Stimulated activated CD8-positive, alpha-beta memory T cell treated with anti-CD3 and anti-CD28 coated beads, Interleukin-4, amount 100 ng/mL, for 1 hour (primary cell): ENCODE measurements at places on chromosomes 12 and 14.

DNA sequence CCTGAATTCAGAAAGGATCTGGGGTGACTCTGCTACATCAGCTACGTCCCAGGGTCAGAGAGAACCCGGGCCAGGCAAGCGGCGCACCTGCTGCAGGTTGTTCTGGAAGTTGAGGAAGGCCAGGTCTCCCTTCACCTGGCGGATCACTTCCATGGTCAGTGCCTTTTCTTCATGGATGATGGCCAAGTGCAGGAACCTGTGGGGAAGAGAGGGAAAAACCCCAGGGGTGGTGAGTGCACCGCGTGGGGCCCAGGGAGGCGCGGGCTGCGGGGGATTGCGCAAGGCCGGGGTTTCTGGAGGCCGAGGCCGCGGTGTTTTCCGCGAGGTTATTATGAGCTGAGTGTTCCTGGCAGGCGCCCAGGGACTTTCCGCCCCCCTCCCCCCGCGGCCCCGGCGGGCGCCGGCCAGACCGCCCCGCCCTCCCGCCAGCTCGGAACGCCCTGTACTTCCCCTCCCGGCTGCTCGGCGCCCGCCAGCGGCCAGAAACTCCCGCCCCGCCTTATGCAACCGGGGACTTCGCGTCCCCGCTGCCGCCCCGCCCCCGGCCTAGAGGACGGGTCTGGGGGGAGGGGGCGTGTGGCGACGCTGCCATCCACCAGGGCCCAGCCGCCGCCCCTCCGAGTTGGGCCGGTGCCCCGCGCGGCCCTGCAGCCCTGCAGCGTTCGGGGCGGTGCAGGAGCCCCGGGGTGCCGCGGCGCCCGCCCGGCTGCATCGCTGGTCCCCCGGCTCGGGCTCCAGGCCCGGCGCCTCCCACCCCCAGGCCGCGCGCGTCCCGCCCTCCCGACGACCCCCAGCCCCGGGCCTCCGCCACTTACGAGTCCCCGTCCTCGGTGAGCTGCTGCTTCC, 723 bp downstream of the NFKBIA start:
- DNase-seq, result peak; percentile 95

- DNase-seq, result no peak
These were observed 28.6 kb upstream of the CCDC91 start for GRCh38 chr12:28161697-28162096.

DNA sequence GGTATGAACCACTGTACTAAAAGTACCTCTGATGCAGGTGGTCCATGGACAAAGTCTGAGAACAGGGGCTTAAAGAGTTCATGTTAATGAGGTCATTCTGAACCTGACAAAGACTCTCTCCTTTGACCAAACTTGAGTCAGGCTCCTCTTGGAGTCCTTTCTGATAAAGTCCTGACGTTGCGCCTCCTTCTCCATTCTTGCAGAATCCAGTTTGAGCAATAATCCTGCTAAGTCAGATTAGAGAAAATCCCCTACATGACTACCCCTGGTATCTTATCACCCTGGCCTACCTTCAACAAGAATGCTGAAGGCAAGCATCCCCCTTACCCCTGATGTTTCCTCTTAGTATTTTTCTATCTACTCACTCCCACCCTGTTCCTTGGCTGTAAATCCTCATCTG, 46.0 kb upstream of the ISM2 start:
- DNase-seq, result no peak

- no peak for DNase-seq
These were observed 58.7 kb downstream of the WSCD2 start for GRCh38 chr12:108187831-108188230.

GRCh38 chr12:88546226-88546625, 34.0 kb downstream of the KITLG start:
- DNase-seq, result no peak

DNA sequence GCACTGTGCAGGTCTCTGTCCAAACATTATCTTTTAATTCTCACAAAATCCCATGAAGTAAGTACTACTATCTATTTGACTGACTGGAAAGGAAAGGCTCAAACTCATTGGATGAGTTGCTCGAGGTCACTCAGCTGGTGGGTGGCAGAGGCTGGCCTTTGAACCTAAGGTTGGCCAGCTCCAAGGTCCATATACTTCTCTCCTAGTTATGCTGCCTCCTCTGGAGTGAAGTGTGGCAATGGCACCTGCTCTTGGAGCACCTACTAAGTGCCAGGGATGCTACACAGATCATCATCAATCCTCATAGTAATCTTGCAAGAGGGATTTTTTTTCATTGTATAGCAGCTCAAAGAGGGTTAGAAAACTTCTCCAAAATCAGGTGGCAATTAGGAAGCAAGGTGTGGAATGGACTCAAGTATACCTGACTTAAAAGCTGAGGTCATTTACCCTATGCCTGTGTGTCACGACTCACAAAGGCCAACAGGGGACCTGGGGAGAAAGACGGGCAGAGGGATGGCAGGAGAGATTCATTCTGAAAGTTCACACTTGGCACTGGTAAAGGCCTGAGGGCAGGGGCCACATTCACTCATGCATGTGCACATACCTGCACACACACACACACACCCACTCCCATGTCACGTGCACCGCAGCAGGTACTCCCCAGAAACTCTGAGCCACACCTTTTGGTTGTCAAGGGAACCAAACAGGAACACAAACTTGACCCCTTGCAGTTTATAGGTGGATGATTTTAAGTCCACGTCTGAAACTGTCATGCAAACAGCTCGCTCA, 146.4 kb downstream of the FOXN3 start:
- no peak for DNase-seq

GRCh38 chr14:74514471-74514941, 20.9 kb downstream of the ISCA2 start:
- DNase-seq, result no peak

- no peak for DNase-seq
These were observed 35.4 kb downstream of the DMAC2L start for GRCh38 chr14:50347521-50347920.

- no peak for DNase-seq
These were observed 147.4 kb downstream of the BCL11B start for GRCh38 chr14:99124482-99125105.

DNA sequence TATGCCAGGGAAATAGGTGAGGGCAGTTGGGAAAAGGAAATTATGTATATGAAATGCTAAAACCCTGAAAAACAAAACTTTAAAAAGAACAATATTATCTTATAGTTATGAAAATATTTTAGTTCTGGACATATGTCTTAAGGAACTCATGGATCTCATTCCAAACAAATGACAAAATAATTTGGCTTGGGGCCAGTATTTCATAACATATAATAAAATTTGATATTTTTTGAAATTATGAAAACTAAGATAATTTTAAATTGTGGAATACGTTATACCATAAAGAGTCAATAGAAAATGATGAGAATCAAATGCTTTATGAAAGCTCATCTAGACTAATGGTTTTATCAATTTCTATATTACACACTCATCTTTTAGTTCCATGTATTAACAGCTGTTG, 173.8 kb upstream of the DCN start:
- no peak for DNase-seq

- DNase-seq, result no peak
These were observed 58.4 kb upstream of the DDX11 start for GRCh38 chr12:31015215-31015614.

GRCh38 chr12:111277570-111277969, 91.3 kb downstream of the PHETA1 start:
- no peak for DNase-seq

GRCh38 chr12:60231976-60232907, 636.4 kb downstream of the SLC16A7 start:
- DNase-seq, result no peak

- no peak for DNase-seq
These were observed 251.4 kb upstream of the ATP2B1 start for GRCh38 chr12:89960011-89960507.

DNA sequence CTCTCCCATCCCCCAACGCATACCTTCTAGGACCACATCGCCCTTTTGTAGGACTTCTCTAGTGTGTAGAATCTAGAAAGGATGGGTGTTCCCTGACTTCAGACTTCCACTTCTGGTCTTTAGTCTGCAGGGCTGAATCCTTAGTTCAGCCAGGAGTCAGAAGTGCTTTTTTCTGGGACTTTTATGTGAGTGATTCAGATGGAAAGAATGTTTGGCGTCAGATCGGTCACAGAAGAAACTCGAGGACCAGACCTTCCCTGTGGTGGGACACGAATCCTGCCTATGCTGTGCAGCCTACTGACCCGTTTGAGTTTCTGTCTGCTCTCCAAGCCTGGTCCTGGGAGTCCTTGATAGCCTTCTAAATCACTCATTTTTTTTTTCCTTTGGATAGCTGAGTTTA, 165.4 kb upstream of the SSTR1 start:
- DNase-seq, result no peak

DNA sequence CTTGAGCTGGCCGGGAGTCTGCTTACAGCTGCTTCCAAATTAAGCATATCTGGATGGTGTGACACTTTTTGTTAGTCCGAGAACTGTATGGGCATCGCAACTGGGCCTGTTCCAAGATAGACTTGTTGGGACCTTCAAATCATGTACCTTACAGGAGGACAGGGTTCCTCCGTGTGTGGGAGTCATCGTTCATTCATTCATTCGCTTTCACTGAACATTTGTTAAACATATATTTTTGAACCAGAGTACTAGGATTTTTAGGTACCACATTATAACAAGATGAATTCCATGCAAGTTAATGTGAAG, 387 bp upstream of the IPO8 start:
- DNase-seq, result no peak

DNA sequence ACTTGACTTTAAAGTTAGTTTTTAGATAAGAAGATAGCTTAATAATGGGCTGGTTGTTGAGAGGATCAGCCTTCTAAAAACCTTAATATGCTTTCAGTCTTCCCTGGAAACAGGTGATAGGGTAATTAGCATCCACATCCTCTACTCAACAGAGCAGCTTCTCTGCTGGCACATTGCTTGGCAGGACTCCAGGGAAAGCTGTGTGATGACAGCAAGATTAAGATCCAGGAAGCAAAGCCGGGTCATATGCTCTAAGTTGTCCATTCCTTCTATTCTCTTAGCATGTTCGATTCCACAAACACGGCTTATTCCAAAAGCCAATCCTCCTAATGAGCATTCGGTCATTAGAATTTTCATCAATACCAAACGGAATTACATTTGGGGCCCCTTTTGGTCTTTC, 87.0 kb downstream of the HMGA2 start:
- no peak for DNase-seq

DNA sequence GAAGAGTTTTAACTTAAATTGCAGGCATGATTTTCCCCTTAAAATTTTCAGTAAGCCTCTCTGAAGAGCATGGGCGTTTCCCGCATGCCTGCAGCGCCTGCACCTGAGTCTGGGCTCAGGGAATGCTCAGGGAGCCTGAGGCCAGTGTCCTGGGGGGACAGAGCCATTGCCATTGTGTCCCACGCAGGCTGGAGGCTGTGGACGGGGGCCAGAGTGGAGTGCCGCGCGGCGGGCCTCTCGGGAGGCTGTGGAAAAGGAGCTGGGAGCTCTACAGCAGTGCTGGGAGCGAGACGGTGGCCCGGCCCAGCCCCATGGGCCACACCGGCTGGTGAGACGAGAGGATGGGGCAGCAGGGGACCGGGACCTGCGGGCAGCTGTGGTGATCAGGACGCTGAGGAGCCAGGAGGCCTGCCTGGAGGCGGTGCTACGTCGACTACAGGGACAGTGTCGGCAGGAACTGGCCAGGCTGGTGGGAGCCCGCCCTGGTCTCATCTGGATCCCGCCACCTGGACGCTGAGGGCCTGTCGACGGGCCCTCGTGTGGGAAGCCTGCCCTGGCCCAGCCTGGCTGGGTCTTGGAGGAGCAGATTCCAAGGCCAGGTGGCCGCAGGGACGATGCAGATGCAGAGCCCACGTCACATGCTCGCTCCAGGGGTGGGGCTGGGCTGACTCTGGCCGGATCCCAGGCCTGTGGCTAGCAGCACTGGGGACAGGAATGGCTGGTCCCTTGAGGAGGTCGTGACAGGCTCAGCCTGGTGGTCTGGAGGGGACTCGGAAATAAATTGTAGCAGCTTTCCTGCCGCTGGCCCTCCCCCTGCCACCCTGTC, 7.6 kb downstream of the TEDC1 start:
- DNase-seq, result no peak

DNA sequence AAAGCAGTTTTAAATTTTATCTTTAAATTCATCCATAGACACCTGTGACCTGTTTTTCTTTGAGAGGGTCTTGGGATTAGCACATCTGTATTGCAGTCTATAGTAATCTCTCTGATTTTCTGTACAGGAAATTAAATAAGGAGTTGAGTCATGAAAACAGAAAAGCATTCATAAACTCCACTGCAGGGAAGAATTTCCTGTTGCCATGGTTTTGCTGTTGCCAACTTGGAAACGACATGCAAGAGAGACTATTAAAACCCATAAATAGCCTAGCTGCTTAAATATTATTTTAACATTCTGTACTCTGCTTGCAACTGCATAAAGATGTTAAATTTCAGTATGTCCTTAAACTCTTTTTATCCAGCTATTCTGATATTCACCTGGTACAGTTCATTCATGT, 281.0 kb upstream of the RGS6 start:
- DNase-seq, result no peak

- no peak for DNase-seq
These were observed 116.5 kb downstream of the TMEM132C start for GRCh38 chr12:128383357-128383937.

- no peak for DNase-seq
These were observed 94.4 kb downstream of the KCNK10 start for GRCh38 chr14:88228522-88229236.

GRCh38 chr14:79332504-79333197, 878.7 kb downstream of the DIO2 start:
- no peak for DNase-seq

DNA sequence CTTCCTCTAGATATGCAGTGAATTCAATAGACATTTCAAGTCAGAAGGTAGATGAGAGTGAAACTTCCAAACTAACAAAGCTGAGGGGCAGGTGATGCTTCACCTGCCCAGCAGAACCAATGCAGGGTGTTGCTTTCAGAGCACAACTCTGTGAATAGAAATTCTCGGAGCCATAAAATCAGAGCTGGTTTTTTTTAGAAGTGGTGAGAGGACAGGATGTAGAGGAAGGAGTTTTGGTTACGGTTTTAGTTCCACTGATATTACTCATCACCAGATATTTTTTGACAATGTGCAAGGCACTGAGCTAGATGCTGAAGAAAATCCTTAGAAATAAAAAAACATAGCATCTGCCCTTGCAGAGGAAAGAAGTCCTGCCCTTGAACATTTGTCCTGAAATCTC, 62.2 kb downstream of the BMP4 start:
- no peak for DNase-seq
